ENCODE measurements at places on chromosomes 12 and 14.

- DNase-seq, result no peak
Observed at GRCh38 chr14:55532645-55533344, 47.2 kb upstream of the KTN1 start.

- peak; percentile 81 for DNase-seq
Observed at GRCh38 chr12:96985515-96986362, 78.7 kb downstream of the NEDD1 start.

GRCh38 chr12:2922329-2922728 lies 31.6 kb downstream of the TULP3 start:
- DNase-seq, result no peak

- peak; percentile 73 for DNase-seq
Observed at GRCh38 chr14:75487155-75487671, 35.1 kb upstream of the BATF start.

- DNase-seq, result no peak
Observed at GRCh38 chr14:83924259-83924658, 1605.7 kb upstream of the FLRT2 start.

- no peak for DNase-seq
Observed at GRCh38 chr14:90305176-90305601, 26.6 kb downstream of the NRDE2 start.

- DNase-seq, result no peak
Observed at GRCh38 chr12:82057770-82058169, 298.6 kb upstream of the PPFIA2 start.
